ENCODE measurements at places on chromosomes 12 and 14.

DNA sequence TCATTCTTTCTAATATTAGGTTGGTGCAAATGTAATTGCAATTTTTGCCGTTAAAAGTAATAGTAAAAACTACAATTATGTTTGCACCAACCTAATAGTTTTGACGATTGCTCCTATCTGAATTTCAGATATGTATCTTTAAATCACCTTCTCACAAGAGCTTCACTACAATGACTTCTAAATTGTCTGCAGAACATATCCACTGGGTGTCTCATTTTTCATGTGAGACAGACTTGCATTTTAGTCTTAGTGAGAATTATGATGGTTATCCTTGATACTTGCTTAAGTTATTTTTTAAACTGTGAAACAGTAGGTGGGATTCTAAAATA is 84.6 kb downstream of the ITPR2 start:
- DNase-seq, result no peak

DNA sequence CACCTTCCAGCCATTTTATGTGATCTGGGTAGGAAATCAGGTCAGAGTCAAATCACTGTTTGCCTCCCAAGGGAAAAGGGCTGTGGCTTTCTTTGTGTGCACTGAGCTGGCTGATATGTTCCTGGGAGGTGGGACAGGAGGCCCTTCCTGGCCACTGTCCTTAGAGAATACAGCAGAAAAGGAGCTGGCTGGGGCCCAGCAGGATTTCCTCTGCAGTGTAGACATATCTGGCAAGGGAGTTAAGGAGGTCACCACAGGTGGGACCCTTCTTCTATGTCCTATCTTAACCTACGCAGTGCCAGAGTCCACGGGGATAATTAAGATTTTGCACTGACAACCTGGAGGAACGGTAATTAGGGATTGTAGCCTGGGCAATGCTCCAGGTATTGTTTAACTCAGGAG is 145.3 kb downstream of the NTF3 start:
- no peak for DNase-seq

DNA sequence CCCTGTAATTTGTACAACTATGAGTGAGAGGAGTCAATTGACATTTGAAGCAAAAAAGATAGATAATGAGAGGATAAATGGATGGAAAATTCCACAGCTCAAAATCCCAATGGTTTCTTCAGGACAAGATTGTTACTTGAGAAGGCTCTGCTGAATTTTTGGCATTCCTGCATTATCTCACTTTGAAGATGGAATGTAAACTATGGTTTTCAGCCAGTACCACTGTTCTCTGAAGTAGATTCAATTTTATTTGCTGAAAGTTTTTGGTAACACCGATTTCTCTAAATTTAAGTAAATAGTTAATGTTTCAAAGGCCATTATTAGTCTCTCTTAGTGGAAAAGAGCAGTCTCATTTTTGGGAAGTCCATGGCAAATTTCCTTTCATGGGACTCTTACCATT is 121.9 kb upstream of the SLC38A2 start:
- DNase-seq, result no peak

DNA sequence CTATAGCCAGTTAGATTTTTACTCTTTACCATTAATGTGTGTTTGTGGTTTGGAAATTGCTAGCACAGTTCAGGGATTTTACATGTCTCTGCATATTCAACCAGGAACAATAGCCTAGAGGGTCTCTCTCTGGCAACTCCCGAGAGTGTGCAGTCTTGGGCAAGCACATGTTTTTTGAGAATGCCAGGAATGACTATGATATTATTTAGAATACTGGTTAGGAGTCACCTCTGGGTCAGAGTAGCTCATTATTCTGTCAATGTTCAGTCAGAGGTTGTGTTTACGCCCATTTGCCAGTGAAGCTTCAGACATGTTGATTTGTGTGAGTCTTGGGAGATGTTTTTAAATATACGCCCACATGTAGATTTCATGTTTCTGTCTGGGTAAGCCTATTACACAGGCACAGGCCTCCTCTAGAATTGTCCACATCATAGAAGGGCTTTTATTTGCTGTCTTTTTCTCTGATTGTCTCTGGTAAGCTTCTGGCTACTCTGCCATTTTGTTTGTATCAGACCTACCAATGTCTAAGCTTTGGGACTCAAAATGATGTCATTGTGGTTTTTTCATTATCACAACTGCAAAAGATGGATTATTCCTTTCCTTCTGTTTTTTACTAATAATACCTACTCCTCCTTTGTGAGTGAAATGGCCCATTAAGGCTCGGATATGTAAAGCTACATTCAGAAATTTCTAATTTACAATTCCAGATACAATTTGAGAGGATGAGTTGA is 203.1 kb upstream of the PPFIA2 start:
- no peak for DNase-seq

GRCh38 chr14:81170829-81171195 is 49.9 kb downstream of the GTF2A1 start:
- DNase-seq, result no peak

GRCh38 chr12:76275511-76276093 is 72.6 kb downstream of the BBS10 start:
- no peak for DNase-seq

DNA sequence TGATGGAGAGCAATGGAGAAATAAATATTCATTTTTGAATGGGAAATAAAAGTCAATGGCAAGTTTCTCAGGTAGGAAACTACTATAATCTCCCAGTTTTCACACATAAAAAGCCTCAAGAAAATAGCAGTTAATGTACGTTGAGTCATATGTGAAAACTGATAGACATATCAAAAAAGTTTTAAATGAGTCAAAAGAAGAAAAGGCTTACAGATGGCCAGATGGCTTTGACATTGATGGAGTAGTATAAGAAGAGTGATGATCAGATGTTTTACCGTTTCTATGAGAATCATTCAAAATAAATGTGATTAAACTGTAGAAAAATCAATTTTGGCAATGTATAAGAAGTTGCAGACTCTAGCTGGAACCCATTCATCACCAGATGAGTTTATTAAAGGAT is 97.8 kb downstream of the LLPH start:
- no peak for DNase-seq
